ENCODE measurements at places on chromosomes 1 and 21. TPM values are rescaled to one million over a fixed set of nuclear protein-coding genes. Genes with fewer than 3 reads are reported as not detected.

The ANKRD34A gene
- total RNA-seq, result 1.8 TPM

The RHD gene
- total RNA-seq, result not detected

The KANK4 gene
- total RNA-seq, result 0.05 TPM

The ESPN gene
- total RNA-seq, result not detected

DNA sequence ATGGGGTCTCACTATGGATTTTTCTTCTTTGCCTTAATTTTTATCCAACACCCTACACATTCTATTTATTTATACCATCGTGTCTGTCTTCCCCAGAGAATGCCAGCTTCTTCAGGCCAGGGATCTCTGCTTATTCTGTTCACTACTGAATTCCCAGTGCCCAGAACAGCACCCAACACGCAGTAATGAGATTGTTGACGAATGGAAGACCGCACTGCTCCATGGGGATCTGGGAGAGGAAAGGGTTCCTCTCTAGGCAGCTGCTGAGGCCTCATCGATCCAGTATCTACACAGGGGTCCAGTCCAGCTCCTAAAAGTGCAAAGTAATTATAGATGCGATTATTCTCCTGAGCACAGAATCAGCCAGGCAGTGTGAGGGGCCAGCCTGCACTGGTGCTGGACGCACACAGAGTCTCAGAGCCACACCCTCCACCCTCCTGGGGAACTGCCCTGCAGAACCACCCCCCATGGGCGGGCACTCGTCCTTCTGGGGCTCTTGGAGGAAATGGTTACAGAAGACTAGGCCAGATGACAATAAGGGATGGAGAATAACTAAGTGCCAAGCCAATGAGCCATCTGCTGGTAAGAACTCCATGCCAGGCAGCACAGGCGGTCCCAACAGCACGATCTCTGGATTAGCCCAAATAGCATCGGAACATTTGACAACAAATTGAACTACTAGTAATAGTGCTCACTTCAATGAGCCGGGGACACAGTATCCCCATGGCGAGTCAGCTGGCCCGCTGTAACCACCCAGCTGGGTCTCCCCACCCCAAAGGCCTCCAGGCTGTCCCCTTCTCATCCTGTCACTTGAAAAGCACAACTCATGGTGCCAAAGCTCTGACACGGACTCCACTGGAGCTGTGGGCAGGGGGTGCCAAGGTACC is 1.7 kb upstream of the PDE9A start:
- peaks cover 20% of the 10 kb centered on the region for H3K27me3 ChIP-seq
- H3K27ac ChIP-seq, result peak overlapping the region; percentile 87
- H3K36me3 ChIP-seq, result no peaks in the 10 kb centered on the region
- DNase-seq, result peak; percentile 60

GRCh38 chr1:85495556-85495955 is 30.6 kb upstream of the DDAH1 start:
- no peaks in the 10 kb centered on the region for H3K4me1 ChIP-seq
- no peaks in the 10 kb centered on the region for H3K27me3 ChIP-seq
- no peak overlapping the region for H3K27ac ChIP-seq

DNA sequence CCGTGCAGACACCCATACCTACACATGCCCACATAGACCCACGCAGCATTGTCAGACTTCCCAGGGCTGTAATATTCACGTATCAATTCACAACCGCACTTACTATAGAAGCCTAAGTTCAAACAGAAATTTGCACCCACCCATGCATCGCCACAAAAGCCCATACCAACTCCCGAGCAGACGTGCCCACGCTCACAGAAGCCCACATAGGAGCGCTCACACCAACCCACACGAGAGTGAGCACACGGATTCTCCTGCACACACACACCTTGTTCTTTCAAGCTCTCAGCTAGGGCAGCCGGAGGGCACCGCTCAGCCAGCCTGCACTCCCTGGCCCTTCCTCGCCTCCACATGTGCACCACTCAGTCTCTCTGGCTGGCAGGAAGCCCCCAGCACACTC is 4.6 kb downstream of the MFAP2 start:
- no peak for DNase-seq
- H3K4me1 ChIP-seq, result peaks cover 24% of the 10 kb centered on the region
- H3K4me3 ChIP-seq, result no peak overlapping the region
- H3K27ac ChIP-seq, result no peak overlapping the region

DNA sequence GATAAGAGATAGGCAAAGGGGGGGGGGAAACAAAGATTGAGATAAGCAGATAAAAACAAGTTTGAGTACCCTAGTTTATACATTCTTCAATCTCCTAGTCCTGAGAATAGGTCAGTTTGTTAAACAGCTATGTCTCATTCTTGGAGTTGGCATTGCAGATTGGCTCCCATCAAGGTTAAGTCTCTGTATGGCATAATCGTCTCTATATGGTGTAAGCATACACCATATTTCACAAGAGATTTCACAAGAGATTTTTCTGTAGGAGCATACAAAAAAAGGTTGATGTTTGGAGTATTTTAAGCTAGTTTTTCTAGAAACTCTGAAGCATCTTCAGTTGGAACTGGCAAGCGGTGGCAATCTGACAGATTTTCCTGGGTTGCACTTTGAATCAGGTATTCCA is 35.8 kb downstream of the NCAM2 start:
- no peak for DNase-seq
- no peak overlapping the region for H3K27ac ChIP-seq
- H3K4me3 ChIP-seq, result no peak overlapping the region
- no peaks in the 10 kb centered on the region for H3K36me3 ChIP-seq

- H3K27me3 ChIP-seq, result no peaks in the 10 kb centered on the region
- no peak overlapping the region for H3K27ac ChIP-seq
- H3K36me3 ChIP-seq, result peaks cover 57% of the 10 kb centered on the region
- no peak for DNase-seq
Observed at GRCh38 chr1:17047924-17048323, 5.9 kb downstream of the SDHB start.

DNA sequence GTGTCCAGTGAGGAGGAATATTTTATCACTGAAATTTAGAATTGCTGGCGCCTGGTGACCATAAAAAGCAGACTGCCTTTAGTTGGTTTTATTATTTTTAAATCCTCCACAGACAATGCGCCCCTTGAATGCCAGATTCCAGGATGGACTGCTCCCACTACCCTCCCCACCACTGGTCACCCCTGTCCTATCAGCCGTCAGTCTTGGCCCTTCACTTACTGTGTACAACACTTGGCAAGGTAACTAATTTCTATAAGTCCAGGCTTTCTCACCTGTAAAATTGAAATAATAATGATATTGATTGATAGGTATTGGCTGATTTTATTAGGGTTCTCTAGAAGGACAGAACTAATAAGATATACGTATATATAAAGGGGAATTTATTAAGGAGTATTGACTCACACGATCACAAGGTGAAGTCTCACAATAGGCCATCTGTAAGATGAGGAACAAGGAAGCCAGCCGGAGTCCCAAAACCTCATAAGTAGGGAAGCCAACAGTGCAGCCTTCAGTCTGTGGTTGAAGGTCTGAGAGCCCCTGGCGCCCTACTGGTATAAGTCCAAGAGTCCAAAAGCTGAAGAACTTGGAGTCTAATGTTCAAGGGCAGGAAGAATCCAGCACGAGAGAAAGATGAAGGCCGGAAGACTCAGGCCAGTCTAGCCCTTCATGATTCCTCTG is 17.8 kb downstream of the RHEX start:
- no peaks in the 10 kb centered on the region for H3K36me3 ChIP-seq
- no peak overlapping the region for H3K27ac ChIP-seq
- peaks cover 7% of the 10 kb centered on the region for H3K4me1 ChIP-seq
- DNase-seq, result no peak
- no peaks in the 10 kb centered on the region for H3K27me3 ChIP-seq

GRCh38 chr1:207429963-207430362 is 24.2 kb upstream of the CR2 start:
- no peaks in the 10 kb centered on the region for H3K4me1 ChIP-seq
- DNase-seq, result no peak
- no peaks in the 10 kb centered on the region for H3K27me3 ChIP-seq
- no peak overlapping the region for H3K4me3 ChIP-seq

DNA sequence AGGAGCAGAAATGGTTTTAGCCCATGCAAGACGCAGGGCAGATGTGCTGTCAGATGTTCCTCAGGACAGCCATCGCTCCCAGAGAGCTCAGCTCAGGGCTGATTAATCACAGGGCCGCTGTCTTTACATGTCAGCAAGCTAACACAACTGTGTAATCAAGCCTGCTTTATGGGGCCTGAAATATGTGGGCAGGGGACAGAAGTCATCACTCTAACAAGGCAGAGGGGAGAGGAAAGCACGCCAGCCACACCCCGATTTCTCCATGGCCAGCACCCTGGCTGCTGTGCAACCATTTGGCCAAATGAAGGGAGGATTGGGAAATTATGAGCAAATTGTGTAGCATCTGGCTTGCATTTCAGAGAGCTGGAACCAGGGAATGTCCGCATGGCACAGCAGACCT is 368.8 kb downstream of the NPHP4 start:
- DNase-seq, result no peak
- no peaks in the 10 kb centered on the region for H3K36me3 ChIP-seq
- peaks cover 16% of the 10 kb centered on the region for H3K27me3 ChIP-seq
- no peaks in the 10 kb centered on the region for H3K4me1 ChIP-seq
- H3K4me3 ChIP-seq, result no peak overlapping the region
- no peak overlapping the region for H3K27ac ChIP-seq

GRCh38 chr1:112872551-112872962 is 83.4 kb downstream of the SLC16A1 start:
- no peaks in the 10 kb centered on the region for H3K4me1 ChIP-seq
- no peaks in the 10 kb centered on the region for H3K36me3 ChIP-seq

DNA sequence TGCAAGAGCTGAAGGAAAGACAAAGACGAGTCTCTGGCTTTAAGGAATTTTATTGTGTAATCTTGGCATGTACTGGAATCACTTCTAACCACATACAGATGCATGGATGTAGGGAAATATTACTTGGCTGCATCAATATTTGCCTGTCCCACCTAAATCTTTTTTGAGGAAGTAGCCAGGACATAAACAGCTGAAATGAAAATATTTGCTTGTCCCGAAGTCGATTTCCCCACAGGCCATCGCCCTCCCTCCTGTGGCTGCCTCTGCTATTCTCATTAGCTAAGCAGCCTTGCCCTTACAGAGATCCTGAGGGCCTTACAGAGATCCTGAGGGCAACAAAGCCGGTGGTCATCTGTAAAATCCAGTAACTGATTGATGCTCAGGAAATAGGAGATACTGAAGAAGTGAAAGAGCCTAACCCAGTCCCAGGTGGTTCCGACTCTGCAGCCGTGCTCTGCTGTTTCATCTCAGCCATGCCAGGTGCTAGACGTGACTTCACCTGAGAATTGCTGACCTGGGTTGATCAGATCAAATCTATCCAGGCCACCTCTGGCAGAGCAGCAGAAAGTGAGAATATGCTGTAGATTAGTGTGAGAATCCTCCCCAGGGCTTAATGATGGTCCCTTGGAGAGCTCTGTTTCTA is 25.5 kb downstream of the MAN1C1 start:
- H3K4me3 ChIP-seq, result no peak overlapping the region
- no peaks in the 10 kb centered on the region for H3K27me3 ChIP-seq
- no peaks in the 10 kb centered on the region for H3K4me1 ChIP-seq

GRCh38 chr1:24501371-24502064 is 1.1 kb upstream of the RCAN3 start:
- DNase-seq, result no peak
- H3K27me3 ChIP-seq, result no peaks in the 10 kb centered on the region
- H3K27ac ChIP-seq, result peak overlapping the region; percentile 90
- peak overlapping the region; percentile 84 for H3K4me3 ChIP-seq

GRCh38 chr1:232951605-232952004 is 1.2 kb downstream of the NTPCR start:
- no peak overlapping the region for H3K4me3 ChIP-seq
- no peak for DNase-seq
- H3K4me1 ChIP-seq, result peaks cover 30% of the 10 kb centered on the region
- H3K27me3 ChIP-seq, result no peaks in the 10 kb centered on the region

Data from heart left ventricle (tissue), 16 donors.